ENCODE measurements at places on chromosomes 2 and 18. TPM values are rescaled to one million over a fixed set of nuclear protein-coding genes. Genes with fewer than 3 reads are reported as not detected.

GRCh38 chr2:142033393-142033792 is 97.4 kb downstream of the LRP1B start:
- no peak overlapping the region for H3K27ac ChIP-seq
- no peak overlapping the region for H3K4me3 ChIP-seq
- no peaks in the 10 kb centered on the region for H3K27me3 ChIP-seq
- no peaks in the 10 kb centered on the region for H3K36me3 ChIP-seq

Gene KCNIP3
- total RNA-seq = 12.5 TPM

GRCh38 chr2:233084488-233084887 is 24.3 kb downstream of the INPP5D start:
- peak overlapping the region; percentile 73 for H3K27ac ChIP-seq
- H3K36me3 ChIP-seq = no peaks in the 10 kb centered on the region
- H3K4me1 ChIP-seq = no peaks in the 10 kb centered on the region
- no peaks in the 10 kb centered on the region for H3K27me3 ChIP-seq
- no peak for DNase-seq
- H3K4me3 ChIP-seq = no peak overlapping the region

Gene KCMF1
- 46.7 TPM for total RNA-seq

GRCh38 chr2:172578054-172578453 is 22.2 kb downstream of the PDK1 start:
- no peak overlapping the region for H3K27ac ChIP-seq
- H3K27me3 ChIP-seq = no peaks in the 10 kb centered on the region
- H3K4me1 ChIP-seq = no peaks in the 10 kb centered on the region

GRCh38 chr2:58671675-58672074 is 430.6 kb upstream of the FANCL start:
- H3K36me3 ChIP-seq = no peaks in the 10 kb centered on the region
- DNase-seq = no peak
- H3K27me3 ChIP-seq = no peaks in the 10 kb centered on the region
- H3K27ac ChIP-seq = no peak overlapping the region

Data from thoracic aorta (tissue), 2 donors.